Activated naive CD4-positive, alpha-beta T cell (primary cell): ENCODE measurements at places on chromosomes 1 and 21.

DNA sequence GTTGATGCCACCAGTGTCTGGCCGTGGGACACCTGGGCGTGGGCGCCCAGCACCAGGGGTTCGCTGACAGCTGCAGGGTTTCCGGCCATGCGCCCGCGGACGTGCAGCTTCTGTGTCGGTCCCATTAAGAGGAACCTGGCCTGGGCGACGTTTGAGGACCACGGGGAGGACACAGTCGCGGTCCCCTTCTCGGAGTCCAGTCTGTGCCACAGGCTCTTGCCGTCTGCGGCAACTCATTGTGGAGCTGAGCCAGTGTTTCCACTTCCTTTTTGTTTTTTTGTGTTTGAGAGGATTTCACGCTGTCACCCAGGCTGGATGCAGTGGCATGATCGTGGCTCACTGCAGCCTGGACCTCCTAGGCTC, 1.6 kb upstream of the C1orf159 start:
- DNase-seq: no peak

GRCh38 chr1:239593527-239593926, 207.2 kb downstream of the CHRM3 start:
- DNase-seq: no peak

DNA sequence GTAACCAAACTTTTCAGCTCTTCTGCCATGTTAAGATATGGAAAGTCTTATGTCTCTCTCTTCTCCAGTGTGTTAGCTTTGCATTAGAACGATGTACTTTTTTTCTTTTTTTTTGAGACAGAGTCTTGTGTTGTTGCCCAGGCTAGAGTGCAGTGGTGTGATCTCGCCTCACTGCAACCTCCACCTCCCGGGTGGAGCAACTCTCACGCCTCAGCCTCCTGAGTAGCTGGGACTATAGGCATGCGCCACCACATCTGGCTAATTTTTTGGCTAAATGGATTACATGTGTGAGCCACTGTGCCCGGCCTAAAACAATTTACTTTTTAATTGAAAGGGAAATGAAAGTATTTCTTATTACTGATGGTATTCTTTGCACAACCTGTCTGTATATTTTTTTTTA, 35.8 kb downstream of the SPEN start:
- no peak for DNase-seq

DNA sequence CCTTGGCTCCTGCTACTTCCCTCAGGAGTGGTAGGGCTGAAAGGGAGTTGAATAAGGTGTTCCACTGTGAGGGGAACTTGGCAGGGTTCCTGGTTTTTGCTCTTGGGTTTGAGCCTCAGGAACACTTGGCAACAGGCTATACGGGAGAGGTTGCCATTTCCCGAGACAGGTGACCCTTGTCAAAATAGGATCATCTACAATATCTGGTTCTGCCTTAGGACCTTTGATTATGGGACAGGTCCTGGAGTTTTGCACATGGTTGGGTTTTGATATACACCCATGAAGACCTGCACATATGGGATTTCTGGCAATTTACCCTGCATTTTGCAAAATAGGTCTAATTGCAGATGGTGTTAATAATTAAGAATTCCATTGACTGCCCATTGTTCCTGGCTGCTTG, 31.1 kb downstream of the YY1AP1 start:
- DNase-seq: no peak

- DNase-seq: no peak
Observed at GRCh38 chr1:209839875-209840546, 12.2 kb downstream of the UTP25 start.

- DNase-seq: no peak
Observed at GRCh38 chr1:86082183-86082582, 74.4 kb downstream of the COL24A1 start.

- no peak for DNase-seq
Observed at GRCh38 chr1:160671603-160672517, 25.0 kb upstream of the SLAMF1 start.

DNA sequence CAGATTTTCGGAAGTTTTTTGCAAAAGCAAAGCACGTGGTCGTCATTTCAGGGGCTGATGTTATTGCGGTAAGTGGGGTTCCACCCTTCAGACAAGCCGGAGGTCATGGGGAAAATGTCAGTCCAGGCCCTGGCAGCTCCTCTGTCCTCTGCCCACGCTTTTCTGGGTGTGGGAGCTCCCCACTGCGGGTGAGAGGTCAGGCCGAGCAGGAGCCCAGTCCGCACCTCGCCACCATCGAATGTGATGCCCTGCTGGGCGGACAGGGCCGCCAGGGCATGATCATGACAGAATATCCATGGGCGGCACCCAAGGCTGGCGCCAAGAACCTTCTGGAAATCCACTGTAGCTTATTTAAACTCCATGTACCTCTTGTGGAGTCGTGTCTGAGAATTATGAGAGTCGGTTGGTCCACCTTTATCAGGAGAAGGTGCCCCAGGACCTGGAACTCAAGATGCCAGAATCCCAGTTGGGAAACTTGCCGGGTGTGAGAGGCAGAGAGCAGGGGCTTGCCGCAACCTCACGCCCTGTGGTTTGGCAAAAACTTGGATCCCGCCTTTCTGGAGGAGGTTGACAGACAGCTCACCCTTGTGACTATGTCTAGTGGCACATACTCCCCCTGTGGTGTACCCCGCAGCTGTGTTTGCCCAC, 6.9 kb downstream of the DIRAS3 start:
- no peak for DNase-seq
